ENCODE measurements at places on chromosomes 1 and 21.

- no peak for DNase-seq
Observed at GRCh38 chr1:228803421-228803820, 68.1 kb downstream of the RHOU start.

- no peak for DNase-seq
Observed at GRCh38 chr1:30511563-30511962, 211.8 kb downstream of the MATN1 start.

DNA sequence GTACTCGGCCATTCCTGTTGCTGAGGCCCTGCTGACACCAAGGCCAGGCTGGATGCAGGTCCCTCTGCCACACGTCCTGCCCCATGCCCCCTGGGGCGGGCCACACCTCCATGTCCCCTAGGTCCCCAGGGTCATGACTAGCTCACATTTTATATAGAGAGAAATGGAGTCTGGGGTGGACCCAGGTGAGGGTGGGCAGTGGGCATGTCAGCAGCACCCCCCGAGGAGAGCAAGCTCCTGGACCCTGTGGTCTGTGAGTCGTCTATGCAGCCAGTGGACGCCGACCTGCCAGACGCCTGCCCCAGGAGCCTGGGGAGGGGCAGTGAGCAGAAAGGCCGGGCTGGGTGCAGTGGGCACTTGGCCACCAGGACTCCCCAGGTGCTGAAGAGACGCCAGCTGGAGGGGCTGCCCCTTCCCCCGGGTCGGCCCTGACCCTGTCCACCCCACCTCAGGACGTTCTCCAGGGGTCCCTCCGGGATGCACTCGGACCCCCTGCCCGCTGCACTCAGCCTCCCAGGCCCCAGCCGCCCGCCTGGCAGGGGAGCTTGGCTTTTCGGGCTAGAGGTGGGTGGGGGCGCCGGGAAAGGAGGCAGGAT, 15.9 kb downstream of the SAMD11 start:
- DNase-seq, result no peak

- no peak for DNase-seq
Observed at GRCh38 chr21:23578027-23578426, 2029.3 kb downstream of the MRPL39 start.

DNA sequence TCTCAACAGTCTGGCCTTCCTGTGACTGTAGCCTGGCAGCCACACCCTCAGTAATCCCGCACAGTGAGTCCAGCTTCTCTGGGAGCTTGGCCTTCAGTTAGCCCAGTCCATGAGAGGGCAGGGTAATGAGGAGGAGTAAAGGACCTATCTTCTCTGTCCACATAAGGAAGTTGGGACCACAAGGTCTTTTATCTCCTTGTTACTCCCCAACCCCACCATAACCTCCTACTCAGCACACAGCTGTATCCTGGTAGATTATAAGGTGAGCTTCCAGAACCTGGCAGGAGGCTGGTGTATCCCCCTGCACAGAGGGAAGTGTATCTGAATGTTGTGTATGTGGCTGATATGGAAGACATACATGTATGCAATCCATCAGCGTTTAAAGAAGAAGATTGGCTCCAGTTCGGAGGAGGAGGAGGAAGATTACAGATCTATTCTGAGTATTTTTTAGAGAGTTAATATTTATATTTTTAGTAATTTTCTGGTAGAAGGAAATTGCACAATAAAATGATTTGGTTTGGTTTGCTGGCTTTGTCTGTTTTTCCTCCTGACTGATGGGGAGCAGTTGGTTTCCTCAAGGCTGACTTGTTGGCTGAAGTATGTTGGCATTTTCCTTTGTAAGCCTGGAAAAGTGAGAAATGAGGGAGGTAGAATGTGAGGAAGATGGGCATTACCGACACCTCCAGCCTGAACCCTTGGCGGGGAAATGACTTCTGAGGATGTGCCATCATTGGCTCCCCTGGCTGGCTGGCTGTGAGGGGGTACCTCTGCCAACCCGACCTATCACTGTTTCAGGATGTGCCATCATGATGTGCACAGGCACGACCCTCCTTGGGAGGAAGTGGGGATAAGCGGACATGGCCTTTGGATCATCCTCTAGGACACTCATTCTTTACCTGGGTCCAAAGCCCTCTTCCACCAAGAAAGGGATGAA, 5.0 kb downstream of the C1orf226 start:
- no peak for DNase-seq

DNA sequence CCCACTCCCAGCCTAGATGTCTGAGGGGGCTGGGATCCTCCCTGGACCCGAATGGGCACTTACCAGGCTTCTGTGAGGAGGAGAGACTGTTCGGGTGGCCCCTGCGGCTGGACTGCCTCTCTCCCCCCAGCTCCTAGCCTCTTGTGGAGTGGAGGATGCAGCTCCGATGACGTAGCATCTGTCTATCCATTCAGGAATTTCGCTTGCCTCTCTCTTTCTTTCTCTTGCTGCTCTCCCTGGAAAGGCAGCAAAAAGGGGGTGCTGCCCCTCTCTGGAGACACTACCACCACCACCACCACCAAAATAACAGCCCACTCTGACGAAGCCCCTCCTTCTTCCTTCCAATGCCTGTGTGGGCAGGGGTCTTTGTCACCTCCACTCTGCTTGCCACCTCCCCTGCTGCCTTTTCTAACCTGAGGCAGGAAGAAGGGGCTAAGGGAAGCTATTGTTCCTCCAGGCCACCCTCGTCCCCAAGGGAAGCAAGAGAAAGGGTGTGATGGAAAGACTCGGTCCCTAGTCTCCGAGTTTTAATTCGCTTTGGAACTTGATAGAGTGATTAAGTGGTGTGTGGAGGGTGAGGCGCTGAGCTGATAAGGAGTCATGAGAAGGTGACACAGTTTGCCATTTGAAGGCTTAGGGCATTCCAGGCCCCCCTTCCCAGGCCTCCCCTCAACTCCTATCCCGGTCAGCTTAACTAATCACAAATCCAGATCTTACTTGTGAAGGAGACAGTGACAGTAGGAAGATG, 60.5 kb downstream of the RHBG start:
- DNase-seq, result peak; percentile 36

- no peak for DNase-seq
Observed at GRCh38 chr1:22216210-22216883, 73.5 kb upstream of the WNT4 start.

DNA sequence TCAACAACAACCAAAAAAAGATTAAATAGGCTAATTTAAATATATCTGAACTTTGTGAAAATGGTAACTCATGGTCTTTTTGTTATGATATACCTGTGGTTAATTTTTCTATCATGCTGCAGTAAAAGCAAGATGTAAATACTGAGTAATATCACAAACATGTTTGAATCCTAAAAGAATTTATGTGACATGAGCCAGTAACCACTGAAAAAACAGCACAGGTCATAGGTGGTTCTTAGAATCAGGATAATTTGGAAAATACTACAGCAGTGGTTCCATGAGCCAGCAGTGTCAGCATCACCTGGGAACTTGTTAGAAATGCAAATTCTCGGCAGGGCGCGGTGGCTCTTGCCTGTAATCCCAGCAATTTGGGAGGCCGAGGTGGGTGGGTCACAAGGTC, 4.1 kb downstream of the ATP5IF1 start:
- no peak for DNase-seq

Measured in anterior cingulate cortex (tissue), 58 donors.